ENCODE measurements at places on chromosomes 2 and 18.

- peak; percentile 58 for DNase-seq
Observed at GRCh38 chr2:174778085-174778981, 14.1 kb upstream of the CHRNA1 start.

- no peak for DNase-seq
Observed at GRCh38 chr2:8107621-8108378, 574.1 kb upstream of the ID2 start.

GRCh38 chr2:146734821-146735190, 1110.0 kb upstream of the ACVR2A start:
- DNase-seq = no peak

DNA sequence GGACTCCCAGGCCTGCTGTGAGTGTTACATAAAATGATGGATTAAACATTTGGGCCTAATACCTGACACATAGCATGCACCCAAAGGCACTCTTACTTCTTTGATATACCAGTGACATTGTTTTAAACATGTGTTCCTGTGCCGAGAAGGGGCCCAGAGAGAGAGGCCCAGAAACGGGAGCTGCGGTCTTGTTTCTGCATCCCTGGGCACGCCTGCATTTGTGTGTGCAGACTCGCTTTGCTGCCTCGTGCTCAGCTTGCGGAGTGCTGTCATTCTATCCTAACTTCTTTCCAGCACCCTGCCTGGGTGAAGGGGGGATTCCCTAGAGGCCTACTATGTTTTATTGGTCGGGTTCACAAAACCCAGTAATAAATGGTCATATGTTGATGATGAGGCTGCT, 666.2 kb upstream of the HS6ST1 start:
- DNase-seq = no peak

- DNase-seq = no peak
Observed at GRCh38 chr18:48896875-48897511, 53.8 kb downstream of the SMAD7 start.

GRCh38 chr2:112253261-112253815, 1.5 kb downstream of the ZC3H8 start:
- DNase-seq = no peak

GRCh38 chr2:200787351-200788120, 24.2 kb upstream of the BZW1 start:
- DNase-seq = no peak

DNA sequence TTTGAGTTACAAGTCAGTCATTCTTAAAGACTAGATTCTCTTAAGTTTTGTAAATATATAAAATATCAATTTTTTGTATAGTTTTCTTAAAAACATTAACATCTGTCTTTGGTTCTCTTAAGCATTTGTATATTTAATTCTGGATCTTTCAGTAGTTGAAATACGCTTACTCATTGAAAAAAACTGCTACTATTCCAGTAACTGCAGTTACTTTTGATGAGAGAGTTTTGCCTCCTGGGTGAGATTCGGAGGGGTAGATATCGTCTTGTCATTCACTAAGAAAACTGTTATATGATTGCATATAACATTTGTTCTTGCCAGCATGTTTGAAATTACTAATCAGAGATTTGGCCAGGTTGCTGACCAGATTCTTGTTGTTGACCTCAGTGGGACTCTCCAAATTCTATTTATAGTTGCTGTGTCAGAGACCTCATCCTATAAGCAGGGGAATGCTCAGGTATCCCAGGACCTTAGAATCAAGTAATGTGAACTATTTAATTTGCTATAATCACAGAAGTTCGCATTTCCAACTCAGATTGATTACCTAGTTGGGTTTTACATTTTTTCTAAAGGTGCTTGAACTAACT, 7.9 kb downstream of the AGPS start:
- DNase-seq = no peak

- no peak for DNase-seq
Observed at GRCh38 chr18:37956902-37957301, 391.3 kb upstream of the CELF4 start.

DNA sequence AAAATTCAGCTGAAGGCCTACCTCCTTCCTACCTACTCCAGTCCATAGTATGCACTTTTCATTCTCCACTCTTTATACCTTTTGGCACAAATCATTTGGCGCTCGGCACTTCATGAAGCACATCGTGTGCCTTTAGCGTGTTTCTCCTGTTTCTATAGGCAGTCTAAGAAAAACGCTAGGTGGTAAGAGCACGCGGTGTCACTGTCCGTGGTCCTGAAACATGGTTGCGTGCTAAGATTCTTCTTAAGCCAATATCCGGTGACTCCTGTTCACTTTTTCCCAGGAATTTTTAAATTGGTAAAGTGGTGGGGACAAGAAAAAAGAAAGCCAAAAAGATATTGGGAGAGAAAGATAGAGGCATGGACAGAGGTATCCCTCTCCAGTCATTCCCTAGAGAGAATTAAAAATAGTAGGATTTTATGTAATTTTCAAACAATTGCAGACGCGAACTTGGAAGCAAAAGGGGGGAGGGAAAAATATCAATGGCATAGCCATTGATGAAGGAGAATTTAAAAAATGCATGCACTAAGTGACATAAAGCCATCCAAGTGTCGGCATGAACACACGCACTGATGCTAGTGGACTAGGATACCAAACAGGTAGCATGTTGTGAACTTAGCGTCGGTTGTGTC, 1.4 kb upstream of the CTNNA2 start:
- no peak for DNase-seq

DNA sequence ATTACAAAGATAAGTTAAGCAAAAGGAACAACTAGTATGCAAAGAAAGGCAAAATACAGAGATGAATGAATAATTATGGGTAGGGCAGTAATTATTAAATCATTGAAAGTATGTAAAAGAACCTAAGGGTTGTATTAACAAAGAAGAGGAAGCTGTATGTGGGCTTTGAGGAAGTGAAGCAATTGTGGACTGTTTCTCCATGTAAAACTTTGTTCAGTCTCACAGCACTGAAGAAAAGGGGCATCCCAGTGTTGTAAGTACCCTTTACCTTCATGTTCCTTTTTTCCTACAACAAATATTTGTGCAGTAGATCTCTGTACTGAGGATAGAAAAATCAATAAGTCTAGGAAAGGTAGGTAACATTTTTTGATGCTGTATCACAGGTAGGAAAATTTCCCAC, 388.7 kb upstream of the NRP2 start:
- DNase-seq = no peak

DNA sequence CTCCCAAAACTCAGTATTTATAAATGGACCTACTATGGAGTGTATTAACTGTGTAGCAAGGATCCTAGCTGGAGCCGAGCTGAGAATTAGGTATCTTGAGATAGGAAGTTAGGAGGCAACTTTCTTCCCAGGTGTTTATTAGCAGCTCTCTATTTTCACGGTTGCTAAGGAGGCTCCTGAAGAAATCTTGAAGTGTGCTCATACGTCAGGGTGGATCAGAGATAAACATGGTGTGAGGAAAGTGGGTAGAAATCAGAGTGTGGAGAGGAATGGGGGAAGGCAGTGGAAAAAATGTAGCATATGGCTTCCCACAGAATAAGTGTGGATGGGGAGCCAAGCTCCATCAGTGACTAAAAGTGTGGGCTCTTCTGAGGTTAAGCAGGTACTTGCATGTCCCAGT, 104.3 kb downstream of the ABCA12 start:
- DNase-seq = no peak

- peak; percentile 37 for DNase-seq
Observed at GRCh38 chr18:79912409-79912991, 39.0 kb downstream of the SLC66A2 start.

DNA sequence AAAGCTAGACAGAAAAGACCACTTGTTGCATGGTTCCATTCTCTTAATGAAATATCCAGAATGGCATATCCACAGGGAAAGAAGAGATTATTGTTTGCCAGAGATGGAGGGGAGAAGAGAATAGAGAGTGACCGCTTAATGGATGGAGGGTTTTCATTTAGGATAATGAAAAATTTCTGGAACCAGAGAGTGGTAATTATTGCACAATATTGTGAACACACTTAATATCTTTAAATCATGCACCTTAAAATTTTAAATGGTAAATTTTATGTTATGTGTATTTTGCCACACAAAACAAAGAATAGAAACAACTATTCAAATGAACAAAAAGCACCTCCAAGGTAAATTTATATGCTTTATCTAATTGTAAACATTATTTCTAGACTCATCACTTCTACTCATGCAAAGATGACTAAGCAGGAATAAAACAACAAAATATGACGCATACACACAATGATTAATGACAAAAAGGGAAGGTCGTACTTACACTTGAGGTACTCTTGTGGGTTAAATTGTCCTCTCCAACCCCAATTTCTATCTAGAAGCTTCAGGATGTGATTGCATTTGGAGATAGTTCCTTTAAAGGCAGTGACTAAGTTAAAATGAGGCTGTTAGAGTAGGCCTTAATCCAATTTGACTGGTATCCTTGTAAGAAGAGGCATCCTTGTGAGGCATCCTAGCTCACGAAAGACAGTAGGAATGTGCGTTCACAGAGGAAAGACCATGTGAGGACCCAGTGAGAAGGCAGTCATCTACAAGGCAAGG, 18.7 kb upstream of the DHRS9 start:
- DNase-seq = no peak

DNA sequence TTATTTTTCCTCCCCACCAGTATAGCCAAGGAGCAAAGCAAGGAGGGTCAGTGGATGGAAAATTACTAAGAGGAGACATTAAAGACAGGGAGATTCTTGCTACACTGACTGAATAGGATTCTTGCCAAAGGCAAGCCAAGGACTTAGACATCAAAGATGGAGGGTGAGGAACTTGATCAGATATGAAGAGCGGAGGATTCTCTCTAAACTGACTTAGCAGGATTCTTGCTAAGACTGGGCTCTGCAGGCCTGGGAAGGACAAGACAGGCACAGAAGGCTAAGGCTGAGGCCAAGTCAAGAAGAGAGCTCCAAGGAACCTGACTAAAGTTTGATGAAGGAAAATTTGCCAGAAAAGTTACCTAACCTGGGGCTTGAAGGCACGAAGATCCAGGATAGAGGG, 143.9 kb upstream of the RMP24 start:
- no peak for DNase-seq

- DNase-seq = no peak
Observed at GRCh38 chr18:50848061-50848551, 28.3 kb upstream of the MRO start.

- no peak for DNase-seq
Observed at GRCh38 chr2:27798948-27799645, 27.6 kb downstream of the MRPL33 start.

GRCh38 chr2:224038049-224038829, 847 bp downstream of the SERPINE2 start:
- DNase-seq = no peak
